ENCODE measurements at places on chromosomes 4 and X. TPM values are rescaled to one million over a fixed set of nuclear protein-coding genes. Genes with fewer than 3 reads are reported as not detected.

The PPARGC1A gene
- total RNA-seq, result 0.11 TPM

The CLTRN gene
- total RNA-seq, result 0.79 TPM

The IDH3G gene
- total RNA-seq, result 43.2 TPM

The OCIAD1 gene
- 92.2 TPM for total RNA-seq

All from placental epithelial cell (primary cell).